ENCODE measurements at places on chromosomes 5 and 9.
A peak's percentile ranks its signal among the peaks of the same experiment; 100 is the strongest.

GRCh38 chr9:77177894-77178794, 810 bp downstream of the VPS13A start:
- DNase-seq: peak; percentile 46

DNA sequence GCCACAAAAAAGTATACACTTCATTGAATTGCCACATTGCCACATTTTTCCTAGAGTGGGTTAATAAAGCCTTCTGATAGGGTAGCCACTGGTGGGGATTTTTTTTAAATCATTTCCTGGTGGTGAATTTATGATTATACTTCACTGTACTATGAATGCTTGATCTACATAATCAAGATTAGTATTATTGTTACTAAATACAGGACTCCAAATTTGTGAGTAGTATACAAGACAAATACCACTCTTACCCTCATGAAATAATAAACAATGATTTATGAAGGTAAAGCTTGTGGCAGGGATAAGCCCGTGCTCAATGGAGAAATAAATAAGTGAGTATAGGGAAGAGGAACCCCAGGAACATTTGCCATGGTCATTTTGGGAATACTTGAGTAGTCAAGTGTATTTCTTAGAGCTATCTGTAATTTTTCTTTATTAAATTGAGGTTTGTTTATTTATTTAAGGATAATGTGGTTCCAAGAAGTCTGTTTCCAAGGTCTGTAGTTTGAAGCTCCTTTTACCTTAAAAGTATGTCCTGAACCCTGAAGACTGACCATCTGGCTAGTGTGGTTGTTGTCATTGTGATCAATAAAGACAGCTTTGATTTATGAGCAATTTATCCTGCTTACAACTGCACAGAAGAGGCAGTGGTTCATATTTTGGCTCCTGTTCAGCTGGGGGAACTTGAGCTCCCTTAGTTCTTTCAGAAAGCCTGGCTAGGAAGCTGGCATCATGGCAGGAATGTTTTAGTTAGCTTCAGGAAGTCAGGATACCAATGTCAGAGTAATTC, 118.6 kb downstream of the ZSWIM6 start:
- peak; percentile 69 for DNase-seq

DNA sequence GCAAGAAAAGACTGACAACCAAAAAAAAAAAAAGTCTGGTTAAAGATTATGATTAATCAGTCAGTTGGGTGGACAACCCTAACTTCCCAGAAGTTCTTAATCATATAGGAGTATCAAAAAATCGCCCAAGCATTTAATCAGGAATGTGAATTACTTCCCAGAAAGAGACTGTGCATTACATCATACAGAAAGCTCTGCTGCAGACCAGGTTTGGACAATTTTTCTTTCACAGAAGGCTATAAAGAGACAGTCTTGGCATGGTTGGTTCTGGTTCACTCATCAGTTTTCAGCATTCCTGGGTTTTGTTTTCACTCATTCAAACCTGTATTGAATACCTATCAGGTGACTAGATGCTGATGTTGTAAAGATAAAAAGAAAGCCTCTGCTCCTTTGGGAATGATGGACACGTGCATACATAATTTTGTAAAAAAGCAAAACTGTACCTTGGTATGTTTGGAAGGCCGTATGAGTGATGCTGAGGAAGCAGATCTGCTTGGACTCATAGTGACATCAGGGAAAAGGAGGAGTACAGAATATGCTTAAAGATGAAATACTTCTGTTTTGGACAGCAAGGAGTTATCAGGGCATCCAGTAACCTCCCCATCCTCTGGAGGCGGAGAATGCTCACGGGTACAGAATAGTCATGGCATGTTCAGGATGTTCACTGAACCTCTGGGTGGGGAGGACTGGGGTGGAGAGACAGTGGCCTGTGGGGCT, 178.4 kb downstream of the GNA14 start:
- no peak for DNase-seq

DNA sequence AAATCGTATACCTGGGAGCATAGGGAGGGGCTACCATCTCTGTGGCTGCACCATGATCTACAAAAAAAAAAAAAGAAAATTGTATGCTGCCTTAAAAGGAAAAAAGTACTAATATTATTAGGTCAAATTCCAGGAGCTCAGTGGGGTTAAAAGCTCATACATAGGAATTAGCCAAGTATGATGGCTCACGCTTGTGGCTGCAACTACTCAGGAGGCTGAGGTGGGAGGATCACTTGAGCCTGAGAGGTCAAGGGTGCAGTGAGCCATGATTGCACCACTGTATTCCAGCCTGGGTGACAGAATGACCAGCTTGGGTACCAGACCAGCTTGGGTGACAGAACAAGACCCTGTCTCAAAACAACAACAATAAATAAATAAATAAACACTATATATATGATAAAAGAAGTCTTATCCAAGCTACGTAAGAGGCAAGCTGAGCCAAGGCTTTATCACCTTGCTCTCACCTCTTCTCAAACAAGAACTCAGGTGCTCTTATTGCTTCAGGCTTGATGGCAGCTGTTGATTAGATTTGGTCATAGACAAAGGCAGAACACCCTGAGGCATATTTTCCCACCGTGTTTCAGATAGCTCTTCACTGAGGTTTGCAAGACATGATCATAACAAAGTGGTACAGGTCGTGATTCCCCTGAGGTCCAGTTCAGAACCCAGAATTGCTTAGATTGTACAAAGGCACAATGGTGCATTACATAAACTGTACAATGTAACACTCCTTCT, 3.3 kb upstream of the FBXW11 start:
- no peak for DNase-seq

- no peak for DNase-seq
Measured at GRCh38 chr9:98978231-98978681, 34.5 kb downstream of the COL15A1 start.

DNA sequence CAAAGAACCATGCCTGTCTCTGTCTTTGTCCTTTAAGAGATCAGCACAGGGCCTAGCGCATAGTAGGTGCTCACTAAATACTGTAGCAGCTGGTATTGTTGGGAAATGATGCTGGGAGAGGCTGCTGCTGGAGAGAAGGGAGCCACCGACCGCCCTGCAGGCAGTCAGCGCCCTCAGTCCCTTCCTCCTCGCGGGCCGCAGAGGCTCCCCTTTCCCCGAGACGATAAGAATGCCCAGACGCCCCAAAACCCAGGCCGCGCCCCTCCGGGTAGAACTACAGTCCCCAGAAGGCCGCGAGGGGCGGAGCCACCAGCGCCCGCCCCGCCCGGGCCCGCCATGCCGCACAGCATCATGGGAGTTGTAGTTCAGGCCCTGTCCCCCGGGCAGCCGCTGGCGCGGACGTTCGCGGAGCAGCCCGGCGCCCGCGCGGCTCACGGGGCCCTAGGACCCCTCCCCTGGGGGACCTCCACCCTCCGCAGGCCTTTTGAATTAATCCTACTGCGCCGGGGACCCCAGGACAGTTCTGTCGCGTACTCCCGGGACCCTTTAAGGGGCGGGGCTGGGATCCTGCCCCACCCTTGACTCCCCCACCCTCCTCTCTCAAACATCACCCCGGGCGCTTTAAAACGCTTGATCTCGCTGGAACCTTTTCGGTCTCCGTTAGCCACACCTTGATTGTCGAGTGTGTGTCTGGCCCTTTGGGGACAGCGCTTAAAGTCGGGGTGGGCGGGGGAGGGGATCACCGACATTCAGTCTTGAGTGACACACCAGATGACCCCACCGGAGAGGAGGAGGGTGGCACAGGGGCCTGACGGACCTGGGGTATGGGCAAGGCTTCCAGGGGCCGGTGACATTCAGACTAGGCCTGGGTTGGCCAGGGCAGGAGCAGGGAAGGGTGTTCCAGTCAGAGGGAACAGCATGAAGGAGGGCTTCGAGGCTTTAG, 24.8 kb upstream of the IER5L start:
- peak; percentile 34 for DNase-seq

DNA sequence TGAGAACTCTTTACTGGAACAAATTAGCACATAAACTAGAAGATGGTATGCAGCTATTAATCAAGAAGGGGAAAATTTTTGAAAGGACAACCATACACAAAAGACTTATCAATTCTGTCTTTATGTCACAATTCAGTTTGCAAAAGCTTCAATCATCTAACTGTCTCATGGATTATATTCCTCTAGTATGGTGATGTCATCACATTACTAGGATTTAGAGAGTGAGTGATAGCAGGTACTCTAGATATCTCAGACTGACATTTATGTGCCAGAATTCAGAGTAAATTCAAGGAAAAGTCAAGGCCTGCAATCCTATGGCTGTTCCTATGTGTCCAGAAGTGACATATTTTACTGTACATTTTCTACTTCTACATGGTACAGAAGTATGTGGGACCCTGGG, 318.9 kb upstream of the GRAMD2B start:
- no peak for DNase-seq

DNA sequence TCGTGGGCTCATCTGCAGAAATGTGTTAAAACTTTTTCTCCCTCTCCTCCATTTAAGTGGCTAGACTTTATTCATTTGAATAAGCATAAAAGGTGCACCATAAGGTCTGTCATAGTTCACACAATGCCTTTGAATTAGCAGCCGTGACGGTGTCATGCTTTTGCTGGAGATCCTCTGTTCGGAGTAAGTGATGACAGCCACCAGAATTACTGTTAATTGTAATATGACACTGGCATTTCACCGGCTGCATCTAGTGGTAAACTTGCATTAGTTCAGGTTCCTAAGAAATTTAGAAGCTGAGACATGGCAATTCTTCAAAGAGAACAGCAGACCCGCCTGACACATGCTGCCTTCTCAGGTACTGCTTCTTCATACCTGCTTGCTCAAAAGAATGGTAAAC, 241.7 kb downstream of the EBF1 start:
- DNase-seq: no peak

DNA sequence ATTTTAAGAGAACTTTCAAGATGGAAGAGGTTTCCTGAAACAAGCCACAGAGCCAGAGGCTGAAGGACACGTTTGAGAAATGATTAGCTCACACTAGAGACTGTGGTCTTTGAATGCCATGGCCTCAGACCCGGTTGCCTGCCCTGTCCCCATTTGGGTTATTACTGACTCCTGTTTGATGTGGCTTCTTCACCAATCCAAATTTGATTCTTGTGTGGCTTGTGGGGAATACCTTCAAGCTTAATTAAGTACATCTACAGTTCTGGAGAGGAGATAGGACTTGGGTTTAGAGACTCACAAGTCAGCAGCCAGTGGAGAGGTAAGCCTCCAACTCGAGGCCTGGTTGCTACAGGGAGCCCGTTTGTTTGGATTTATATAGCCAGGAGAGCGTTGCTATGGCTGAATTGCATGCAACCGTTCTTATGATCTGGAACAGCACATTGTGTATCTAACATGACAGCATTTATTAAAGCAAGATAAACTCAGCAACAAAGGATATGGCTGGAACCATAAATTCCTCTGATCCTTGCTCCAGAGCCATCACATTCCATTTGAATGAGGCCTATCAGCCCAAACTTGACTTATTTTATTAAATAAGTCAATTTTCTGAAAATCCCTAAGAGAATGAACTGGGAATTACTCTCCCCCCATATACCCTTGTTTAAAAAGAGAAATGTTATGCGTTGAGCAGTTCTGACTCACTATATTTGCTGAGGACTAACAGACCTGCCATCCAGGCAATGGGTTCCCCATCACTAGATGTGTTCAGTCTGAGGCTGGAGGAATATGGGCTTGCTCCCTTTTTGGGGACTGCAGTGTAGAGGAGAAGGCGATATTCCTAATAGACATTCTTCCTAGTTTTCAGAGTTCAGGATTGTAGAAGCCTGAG, 88.4 kb upstream of the TNFSF8 start:
- DNase-seq: no peak

GRCh38 chr9:128027705-128028104, 39.4 kb downstream of the NAIF1 start:
- DNase-seq: no peak

GRCh38 chr9:72041369-72041768, 19.0 kb downstream of the C9orf57 start:
- DNase-seq: no peak

GRCh38 chr9:16031971-16032370, 479.1 kb downstream of the CCDC171 start:
- no peak for DNase-seq

DNA sequence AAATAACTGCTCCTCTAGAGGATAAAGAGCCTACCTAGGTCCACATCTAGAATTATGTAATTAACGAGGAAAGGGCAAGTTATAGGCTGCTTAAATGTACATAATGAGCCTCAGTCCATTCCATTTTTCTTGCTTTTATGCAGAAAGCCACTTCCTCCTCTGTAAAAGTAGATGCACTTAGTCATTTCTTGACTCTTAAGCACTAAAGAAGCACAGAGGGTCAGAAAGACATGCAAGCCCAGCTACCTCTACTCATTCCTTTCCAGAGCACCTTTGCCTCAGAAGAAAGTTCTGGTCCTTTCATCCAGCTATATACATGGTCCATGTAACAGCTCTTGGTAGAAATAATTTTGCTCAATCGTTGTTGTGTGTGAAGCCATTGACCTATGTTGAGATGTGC, 308.0 kb upstream of the NREP start:
- no peak for DNase-seq

GRCh38 chr9:3648722-3649246, 123.0 kb upstream of the RFX3 start:
- no peak for DNase-seq

DNA sequence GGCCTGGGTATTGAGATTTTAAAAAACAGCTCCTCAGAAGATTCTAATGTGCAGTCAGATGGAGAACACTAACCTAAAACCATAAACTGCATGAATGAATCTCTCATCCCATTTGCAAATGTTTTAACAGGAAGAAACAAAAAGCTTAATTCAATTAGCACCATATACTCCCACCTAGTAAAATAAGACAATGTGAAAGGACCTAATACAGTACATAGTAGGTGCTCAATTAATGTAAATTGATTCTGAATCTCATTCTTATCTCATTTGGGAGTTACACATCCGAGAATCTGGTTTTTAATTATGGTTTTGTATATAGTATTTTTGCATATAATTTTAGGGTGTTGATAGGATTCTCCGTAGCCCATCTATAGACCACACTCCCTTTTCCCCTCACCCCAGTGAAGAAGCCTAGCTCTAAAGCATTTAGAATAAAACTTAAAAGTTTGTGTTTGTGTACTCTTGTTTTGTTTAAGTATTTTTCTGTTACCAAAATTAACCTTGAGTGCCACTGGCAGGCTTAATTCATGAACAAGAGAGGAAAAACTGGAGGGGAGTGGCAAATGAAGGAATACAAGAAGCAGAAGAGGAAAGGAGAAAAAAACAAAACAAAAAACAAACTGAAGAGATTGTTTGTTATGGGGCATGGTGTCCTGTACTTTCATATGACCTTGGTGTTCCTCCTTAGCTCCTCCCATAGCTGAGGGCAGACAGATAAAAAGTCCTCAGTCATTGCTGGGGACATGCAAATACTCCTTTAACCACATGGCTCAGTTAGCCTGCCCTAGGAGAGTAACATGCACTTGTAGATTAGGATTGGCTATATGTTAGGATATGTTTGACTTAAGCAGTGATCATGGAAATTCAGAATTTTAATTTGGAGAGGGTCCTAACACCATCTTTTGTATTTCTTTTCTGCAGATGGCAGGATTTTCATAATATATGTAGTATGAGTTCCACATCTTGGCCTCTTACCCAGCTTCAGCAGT, 1.2 kb downstream of the RNF14 start:
- no peak for DNase-seq
